ENCODE measurements at places on chromosomes 12 and 14.

GRCh38 chr14:50232276-50232642, 881 bp upstream of the SOS2 start:
- no peak for DNase-seq

- DNase-seq: no peak
Observed at GRCh38 chr12:82793751-82794281, 107.1 kb downstream of the TMTC2 start.

DNA sequence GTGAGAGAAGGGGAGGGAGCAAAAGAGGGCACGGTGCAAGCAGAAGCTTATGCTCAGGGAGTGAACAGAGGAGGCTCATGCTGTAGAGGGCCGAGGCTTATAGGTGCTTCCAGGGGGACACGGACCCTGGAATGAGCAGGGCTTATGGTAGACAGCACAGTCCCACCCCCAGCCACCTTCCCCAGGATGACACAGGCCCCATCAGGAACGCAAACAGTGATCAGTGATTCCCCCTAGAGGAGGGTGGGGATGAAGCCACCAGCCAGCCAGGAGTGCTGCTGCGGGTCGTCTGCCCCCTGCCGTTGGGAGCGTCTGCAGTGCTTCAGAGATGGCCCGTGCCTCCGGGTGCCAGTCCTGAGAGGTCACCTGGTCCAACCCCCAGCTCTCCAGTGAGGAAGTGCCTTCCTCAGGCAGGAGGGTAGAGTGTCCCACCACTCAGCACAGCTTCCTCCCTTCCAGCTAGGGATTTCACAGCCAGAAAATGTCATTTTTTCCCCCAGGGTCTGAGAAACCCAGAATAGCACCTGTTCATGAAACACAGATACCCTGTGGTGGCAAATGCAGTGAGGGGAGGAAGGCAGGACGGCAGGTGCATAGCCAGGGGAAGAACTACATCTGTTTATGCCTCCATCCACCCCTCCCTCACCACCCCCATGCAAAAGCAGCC, 60.7 kb downstream of the SLC6A12 start:
- no peak for DNase-seq

DNA sequence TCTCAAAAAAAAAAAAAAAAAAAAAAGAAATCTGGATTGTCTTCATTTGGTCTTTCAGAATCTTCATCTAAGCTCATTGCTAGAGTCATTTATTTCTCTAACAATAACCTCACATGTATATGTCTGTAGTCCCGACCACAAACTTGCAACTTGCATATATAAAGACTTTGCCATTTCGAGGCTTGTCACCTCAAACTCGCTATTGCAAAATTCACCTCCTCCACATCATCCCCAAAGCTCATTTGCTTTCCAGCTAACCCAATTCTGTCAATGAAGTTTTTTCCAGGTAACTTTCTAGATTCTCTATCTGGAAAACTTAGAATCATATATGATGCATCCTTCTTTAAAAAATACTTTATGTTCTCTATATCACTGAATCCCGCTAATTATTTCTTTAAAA, 393.2 kb upstream of the ATXN7L3B start:
- no peak for DNase-seq

GRCh38 chr12:33439587-33440011, at the start of gene SYT10:
Gene SYT10 (minus strand): TSS chr12:33439819. CDS start chr12:33439522, 297 bp downstream.
- DNase-seq: no peak

GRCh38 chr12:25051656-25052195, 102.8 kb upstream of the BCAT1 start:
- DNase-seq: peak; percentile 40

DNA sequence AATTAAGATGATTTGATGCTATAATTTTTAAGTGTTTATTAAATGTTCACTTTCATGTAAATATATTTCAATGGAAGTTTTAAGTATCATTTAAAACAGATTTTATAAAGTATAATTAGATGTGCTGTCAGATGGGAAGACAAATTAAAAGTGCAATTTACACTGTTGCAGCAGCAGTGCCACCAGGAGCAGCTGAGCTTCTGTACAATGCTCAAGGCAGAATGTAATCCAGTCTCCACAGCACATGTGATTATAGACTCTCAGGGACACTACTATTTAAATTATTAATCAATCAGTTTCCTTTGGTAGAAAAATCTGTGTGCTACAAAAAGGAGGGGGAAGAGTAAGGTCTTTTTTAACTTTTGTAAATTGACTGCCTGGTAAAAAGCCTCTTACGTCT, 285.7 kb upstream of the USP15 start:
- no peak for DNase-seq

GRCh38 chr12:2801044-2801783, 6.4 kb downstream of the FKBP4 start:
- DNase-seq: no peak

DNA sequence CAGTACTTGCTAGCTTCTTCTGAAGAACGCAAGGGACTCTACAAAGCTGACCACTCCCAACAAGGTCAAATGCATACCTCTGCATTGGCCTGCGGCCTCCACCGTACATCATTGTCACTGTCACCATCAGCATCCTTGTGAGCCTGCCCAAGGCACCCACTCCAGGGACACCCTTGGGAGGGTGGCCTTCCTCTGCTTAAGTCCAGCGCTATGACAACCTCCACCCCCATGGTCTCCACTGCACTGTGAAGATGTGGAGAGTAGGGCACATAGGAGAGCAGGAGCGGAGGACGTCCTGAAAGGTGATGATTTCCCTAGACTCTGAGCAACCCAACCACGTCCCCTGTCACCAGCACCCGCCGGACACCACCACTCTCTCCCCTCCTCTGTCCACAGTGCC, 252.8 kb downstream of the ALG10 start:
- no peak for DNase-seq

GRCh38 chr14:68561531-68562007, 231.3 kb downstream of the ZFP36L1 start:
- no peak for DNase-seq

- peak; percentile 50 for DNase-seq
Observed at GRCh38 chr14:75981426-75982265, at the start of gene TGFB3. Gene TGFB3 (minus strand): TSS chr14:75981995. CDS start chr14:75980893, 1,102 bp downstream.

All from T follicular helper cell (primary cell).